ENCODE measurements at places on chromosomes 2 and 18. TPM values are rescaled to one million over a fixed set of nuclear protein-coding genes. Genes with fewer than 3 reads are reported as not detected.

Gene GPBAR1
- total RNA-seq, result 4.7 TPM

Gene GPR45
- not detected for total RNA-seq

Gene UGT1A4
- not detected for total RNA-seq

Gene ARHGEF33
- 0.87 TPM for total RNA-seq

Gene TSPYL6
- not detected for total RNA-seq
